ENCODE measurements at places on chromosomes 6 and 20.

- DNase-seq: no peak
Observed at GRCh38 chr6:46969206-46969605, 47.5 kb upstream of the ADGRF5 start.

DNA sequence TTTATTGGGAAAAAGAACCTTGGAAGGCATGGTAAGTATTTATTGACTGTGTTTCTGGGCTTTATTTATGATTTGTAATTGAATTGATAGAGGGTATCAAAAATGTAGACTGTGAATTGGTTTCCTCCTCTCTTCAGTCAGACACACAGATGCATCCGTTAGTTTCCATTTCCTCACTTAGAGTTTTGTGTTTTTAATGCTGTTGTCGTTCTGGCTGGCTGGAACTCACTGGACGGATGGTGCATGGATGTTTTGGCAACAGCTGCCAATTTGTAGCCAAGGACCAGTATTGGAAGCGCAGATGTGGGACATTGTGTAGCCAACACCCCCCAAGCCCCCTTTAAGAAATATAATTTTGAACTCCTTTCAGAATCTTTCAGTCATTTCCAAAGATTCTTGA lies 134.5 kb downstream of the JARID2 start:
- DNase-seq: no peak

GRCh38 chr6:121830736-121831135 lies 395.3 kb downstream of the GJA1 start:
- DNase-seq: no peak

- DNase-seq: no peak
Observed at GRCh38 chr6:80610846-80611245, 504.4 kb downstream of the BCKDHB start.

- no peak for DNase-seq
Observed at GRCh38 chr6:121748850-121749249, 313.4 kb downstream of the GJA1 start.

GRCh38 chr20:33739493-33739892 lies 7.7 kb downstream of the ZNF341 start:
- no peak for DNase-seq

GRCh38 chr6:113461153-113461932 lies 395.8 kb upstream of the MARCKS start:
- no peak for DNase-seq

- no peak for DNase-seq
Observed at GRCh38 chr20:35286077-35286898, 1.7 kb upstream of the EIF6 start.

DNA sequence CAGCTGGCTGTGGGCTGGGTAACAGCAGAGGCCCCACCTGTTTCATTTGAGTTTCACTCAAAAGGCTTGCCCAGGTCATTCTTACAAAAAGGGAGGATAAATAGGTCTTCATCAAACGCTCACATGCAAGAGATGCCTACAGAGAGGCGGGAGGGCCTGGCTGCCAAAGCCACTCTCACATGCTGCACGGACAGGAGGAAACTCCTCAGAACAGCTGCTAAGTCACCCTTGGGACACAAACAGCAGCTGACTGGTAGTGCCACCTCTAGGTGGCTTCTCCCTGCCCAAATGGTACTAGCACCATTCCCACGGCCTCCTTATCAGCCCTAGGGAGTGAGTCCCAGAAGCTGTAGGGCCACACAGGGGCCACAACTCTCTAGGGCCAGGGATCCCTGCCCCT lies 23.8 kb downstream of the SLC22A23 start:
- no peak for DNase-seq

DNA sequence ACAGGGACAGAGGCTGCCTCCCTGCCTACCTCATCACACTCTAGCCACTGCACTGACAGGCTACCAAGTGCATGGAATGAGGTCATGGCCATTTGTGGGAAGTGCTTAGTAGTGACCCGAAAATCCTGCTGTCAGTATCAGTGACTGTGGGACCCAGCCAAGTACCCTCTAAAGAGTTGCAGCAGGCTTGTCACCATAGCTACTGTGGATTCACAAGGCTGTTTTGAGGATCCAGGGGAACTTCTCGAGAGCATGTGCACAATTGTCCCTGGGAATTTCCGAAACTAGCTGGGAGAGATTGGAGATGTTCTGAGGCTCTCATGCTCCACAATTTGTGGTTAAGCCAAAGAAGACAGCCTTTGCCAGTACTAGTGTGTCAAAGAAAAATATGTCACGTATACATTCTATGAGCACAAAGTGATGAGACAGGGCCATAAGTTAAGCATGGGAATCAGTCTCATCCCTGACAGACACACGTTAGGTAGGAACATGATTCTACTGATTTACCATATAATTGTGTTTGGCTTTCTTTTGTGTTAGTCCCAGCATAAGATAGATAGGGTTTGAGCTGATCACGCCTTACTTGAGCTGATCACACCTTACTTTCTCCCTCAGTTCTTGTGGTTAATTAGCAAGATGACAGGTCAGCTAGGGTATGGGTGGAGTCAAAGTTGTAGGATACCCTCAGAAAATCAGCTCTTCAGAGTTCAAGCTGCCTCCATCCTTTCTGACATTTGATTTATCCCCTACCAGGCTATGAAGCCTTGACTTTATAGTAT lies 42.6 kb upstream of the TMEM170B start:
- no peak for DNase-seq

DNA sequence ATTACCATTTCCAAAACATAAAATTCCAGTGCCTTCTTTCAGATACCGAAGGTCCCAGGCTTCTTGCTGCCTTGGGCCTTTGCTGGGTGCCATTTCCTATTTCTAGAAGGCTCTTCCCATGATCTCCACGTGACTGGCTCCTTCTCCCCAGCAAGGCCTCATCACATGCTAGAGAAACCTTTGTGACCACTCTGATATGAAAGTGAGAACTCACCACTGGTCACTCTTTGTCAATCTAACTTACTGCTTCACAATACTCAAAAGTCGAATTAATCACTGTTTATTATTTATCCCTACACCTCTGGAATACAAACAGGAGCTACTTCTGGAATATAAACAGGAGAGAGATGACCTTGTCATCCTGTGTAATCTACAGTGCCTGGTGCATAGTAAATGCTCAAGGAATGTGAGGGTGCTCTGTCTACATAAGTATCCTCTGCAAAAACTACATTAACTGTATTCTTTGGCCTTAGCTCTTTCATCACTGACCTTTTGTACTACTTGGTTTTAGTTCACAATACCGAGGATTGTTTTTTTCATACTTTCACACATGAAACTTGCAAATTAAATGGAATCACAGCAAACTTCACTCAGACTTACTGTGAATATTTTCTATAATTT lies 1.6 kb downstream of the STX7 start:
- no peak for DNase-seq

DNA sequence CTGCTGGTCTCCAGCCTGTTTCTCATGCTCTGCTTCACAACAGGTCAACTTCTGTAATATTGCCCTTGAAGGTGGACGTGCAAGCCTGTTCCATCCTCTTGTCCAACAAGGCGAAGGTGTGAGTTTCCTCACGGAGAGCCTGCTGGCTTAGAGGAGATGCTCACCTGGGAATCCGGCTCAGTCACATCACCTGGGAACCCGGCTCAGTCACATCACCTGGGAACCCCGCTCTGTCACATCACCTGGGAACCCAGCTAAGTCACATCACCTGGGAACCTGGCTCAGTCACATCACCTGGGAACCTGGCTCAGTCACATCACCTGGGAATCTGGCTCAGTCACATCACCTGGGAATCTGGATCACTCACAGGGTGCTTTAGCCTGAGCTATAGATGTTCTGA lies 230.1 kb downstream of the ERMARD start:
- no peak for DNase-seq

GRCh38 chr20:62772103-62772611 lies 24.1 kb upstream of the MRGBP start:
- DNase-seq: no peak

DNA sequence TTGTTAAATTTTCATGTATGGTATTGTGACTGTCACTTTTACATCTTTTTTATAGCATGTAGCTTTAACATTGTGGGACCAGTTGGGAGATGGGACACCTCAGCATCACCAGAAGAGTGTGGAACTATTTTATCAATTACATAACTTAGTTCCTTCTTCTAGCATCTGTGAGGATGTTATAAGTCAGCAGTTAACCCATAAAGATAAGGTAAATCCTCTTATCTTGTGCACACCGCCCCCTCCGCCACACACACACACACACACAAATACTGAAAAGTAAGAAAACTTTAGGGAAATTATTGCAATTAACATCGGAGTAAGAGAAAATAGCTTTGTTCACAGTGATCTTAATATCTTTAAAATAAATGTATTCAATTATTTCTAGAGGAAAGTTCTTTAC lies 60.9 kb downstream of the PGM3 start:
- no peak for DNase-seq

DNA sequence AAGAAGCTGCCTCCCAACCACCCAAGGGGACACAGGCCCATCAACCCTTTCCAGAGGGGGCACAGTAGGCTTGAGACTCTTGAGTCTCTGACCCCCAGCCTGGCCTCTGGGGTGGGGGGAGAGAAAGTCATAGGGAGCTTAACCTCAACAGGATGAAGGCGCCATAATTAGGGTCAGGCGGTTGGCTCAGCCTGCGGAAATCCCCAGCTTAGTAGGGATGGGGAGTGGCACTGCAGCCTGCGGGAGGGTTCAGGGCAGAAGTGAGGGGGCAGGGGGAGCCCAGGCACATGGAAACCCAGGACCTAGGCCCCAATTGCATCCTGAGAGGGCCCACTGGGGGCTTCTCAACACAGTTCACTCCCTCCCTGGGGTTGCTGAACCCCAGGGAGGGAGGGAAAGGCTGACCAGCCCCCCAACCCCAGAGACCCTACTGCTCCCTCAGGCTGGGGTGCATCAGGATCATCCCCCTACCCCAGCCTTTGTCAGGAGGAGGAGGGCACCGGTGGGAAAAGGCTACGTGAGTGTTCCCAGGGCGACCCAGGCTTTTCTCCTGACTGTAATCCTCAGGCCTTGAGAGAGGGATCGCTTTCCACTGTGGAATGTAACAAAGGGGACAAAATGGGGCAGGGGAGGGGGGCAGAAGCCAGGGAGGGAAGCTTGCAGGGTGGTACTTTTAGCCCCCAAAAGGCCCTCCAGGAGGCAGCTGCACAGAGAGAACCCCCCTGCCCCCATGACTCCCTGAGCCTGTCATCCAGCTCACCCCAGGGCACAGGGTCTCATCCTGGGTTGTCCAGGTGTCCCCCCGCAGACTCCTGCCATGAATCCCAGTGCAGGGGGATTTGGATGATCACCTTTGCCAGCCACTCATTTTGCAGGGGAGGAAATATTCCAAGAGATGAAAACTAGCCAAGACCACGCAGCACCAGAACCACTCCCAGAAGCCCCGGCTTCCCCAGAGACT lies 46.4 kb downstream of the MRPL14 start:
- no peak for DNase-seq

DNA sequence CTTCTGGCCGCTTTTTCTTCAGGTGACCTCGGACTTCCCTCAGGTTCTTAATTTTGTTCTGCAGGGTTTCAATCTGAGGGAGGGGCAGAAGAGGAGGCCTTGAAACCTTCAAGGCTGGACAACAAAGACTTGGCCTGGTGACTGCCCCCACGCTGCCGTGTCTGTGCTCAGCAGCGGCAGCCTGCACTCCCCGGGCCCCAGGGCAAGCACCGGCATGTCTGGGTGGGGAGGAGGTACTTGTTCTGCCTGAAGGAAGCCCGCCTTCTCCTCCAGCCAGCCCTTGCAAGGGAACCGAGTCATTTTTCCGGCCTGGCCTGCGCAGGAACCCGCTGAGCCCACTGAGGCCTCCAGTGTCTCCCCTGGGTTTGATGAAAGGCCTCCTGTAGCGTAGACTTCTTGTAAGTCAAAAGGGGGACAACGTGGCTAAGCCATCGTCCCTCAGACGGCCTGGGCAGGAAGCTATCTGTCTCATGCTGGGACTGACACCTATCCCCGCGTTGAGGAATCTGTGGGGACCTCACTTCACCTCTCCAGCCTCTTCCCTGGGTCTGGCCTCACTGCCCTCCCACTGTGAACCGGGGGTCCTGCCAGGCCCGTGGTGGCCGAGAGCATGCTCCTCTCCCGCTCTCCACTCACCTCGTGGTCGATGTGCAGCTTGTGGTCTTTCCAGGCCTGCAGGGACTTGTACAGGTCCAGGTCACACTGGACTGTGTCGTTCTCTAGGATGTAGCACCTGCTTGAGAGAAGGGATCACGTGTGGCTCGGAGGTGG lies 119.9 kb downstream of the SULF2 start:
- no peak for DNase-seq

GRCh38 chr20:17928211-17928611 lies 40.4 kb downstream of the SNX5 start:
- DNase-seq: no peak

DNA sequence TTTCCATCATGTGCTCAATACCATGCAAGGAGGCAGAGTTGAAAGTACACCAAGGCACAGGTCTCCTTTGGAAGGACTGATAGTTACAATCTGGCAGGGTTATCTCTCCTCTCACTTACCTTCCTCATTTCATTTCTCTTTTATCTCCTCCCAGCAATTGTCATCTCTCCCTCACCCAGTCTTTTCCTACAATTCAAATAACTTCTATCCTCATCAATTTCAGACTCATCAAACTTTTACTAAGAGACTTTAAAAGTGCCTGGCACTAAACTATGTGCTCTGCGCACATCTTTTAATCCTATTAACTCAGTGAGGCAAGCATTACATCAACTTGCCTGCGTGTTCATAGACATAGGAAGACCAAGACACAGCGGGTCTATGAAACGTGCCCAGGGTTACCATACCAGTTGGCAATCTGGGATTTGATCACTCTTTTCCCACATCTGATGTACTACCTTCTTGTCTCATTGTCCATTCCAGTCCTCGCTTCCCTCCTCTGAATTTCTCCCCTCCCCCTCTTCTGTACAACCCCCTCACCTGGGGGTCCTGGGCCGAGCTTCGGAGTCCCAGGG lies 1.2 kb downstream of the VARS1 start:
- DNase-seq: peak; percentile 15

GRCh38 chr20:24163506-24163905 lies 174.9 kb upstream of the GGTLC1 start:
- no peak for DNase-seq

GRCh38 chr6:169841251-169841650 lies 89.8 kb downstream of the ERMARD start:
- no peak for DNase-seq

DNA sequence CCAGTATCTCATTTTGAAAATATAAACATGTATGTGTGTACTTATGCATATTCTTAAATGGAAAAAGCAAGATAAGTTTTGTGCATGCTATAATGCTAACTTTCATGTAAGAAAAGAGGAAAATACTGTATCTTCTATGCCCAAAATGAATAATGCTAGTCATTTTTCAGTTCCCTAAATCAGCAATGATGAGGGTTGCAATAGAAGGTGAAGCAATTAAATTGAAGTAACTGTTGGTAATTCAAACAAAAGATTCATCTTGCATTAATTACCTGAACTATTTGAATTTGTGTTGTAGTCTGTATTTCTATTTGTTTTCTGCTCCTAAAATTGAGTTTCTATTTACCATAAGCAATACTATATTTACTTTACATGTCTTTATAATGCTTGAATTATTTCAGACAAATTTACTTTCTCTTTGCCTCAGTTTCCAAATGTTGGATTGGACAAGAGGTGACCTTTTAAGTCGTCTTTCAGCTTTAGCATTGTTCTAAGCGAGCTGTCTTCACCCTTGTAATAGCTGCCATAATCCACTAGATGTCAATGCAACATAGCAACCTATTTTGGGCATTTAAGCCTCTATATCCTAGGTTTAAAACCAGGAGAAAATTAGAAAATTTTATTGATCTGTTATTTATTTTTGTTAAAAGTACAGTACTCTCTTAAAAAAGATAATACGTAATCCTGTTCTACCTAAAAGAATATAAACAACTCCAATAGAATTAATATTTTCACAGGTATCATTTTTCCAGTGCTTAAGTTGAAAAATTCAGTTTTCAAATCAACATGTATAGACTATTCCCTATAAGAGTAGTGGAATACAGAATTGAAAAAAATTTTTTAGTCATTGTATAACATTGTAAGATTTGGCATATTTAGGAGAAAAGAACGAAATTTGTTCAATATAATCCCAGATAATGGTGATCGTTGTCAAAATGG lies 52.3 kb upstream of the IFNGR1 start:
- no peak for DNase-seq

All from NCI-H2081 (cell line).